ENCODE measurements at places on chromosomes 12 and 14.

DNA sequence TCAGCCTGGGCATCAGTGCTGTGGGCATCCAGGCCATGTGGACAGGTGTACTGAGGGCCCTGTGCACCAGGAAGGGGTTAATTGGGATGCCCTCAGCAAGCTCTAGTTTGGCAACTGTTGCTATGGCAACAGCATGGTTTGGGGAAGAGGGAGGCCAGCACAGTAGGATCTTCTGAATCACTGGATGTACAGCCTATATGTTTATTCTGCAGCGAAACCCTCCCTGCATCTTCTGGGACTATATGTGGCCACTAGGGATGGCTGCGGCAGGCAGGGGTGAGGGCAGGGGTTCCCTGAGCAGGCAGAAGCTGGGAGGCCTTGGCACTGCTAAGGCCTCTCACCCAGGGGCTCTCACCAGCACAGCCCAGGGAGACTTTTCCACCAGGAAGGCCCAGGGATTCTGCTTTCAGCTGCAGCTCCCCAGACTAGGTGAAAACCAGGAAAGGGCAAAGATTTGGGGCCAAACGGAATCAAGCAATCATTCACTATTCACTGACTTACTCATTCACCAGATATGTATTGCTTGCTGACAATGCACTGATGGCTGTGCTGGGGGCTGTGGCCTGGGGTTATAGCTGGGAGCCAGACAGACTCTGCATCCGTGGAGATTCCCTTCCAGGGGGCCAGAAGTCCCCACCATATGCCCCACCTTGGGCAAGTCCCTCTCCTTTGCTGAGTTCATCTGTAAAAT, 42.8 kb downstream of the IRF2BPL start:
- DNase-seq: no peak

GRCh38 chr14:87121716-87122115, 871.3 kb downstream of the GALC start:
- DNase-seq: no peak

DNA sequence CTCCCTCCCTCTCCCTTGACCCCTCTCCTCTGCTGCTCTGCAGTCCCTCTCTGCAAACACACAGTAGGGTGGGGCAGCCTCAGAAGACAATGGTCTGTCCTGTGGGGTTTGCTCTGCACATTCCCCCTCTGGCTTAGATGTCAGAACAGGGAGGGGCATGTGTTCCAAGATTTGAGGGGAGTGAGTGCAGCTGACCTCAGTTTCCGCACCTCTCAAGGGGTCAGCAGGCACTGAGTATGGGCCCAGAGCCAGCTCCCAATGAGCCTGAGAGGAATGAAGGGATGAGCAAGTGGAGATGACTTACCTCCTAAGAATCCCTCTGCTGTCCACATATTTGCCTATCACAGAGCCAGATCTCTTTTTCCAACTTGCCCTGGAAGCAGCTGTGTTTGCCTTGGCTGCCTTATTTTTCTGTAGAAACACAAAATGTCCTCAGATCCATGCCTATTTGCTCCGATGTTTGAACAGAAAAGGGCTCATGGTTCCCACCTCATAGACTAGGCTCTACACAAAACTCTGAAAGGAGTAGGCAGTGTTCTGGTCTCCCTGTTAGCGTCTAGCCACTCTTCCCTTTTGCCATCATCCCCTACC, 111.4 kb downstream of the CRACR2A start:
- DNase-seq: peak; percentile 32

GRCh38 chr14:61103541-61104339, 122.7 kb downstream of the SLC38A6 start:
- DNase-seq: peak; percentile 96

GRCh38 chr12:24596768-24597388, 352.0 kb downstream of the BCAT1 start:
- DNase-seq: no peak

DNA sequence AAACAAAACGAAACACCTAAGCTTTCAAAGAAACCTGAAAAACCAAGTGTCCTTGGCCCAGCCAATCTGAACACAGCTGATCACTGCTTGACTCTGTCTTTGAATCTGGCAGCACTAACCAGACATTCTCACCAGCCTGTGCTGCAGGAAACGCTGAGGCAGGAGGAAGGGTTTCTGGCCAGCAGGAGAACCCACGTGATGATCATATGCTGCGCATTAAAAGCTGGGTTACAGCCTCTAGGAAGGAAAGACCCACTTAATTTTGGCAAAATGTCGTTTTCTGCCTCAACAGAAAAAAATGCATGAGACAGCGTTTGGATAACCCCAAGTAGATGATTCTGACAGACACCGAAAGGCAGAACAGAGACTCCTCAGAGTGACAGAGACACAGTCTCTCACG, 9.8 kb downstream of the APPL2 start:
- DNase-seq: peak; percentile 95

GRCh38 chr12:57609781-57610553, 1.3 kb upstream of the ARHGEF25 start:
- DNase-seq: no peak

DNA sequence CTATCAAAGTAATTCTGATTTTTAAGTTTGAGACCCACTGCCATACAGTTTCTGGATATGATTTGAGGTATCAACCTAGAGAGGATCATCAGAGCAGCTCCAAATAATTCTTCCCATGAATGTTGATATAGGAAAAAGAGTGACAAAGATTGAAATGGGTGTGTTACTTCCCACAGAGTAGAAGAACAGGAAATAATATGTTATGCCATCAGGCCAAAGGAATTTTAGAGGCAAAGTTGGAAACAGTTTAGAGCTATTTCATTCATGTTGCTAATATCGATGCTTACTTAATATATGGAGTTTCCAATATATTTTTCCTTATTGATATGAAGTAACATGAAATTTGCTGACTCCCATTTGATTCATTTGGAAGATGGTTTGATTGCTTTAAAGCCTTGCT, 8.9 kb upstream of the MSRB3 start:
- DNase-seq: no peak

DNA sequence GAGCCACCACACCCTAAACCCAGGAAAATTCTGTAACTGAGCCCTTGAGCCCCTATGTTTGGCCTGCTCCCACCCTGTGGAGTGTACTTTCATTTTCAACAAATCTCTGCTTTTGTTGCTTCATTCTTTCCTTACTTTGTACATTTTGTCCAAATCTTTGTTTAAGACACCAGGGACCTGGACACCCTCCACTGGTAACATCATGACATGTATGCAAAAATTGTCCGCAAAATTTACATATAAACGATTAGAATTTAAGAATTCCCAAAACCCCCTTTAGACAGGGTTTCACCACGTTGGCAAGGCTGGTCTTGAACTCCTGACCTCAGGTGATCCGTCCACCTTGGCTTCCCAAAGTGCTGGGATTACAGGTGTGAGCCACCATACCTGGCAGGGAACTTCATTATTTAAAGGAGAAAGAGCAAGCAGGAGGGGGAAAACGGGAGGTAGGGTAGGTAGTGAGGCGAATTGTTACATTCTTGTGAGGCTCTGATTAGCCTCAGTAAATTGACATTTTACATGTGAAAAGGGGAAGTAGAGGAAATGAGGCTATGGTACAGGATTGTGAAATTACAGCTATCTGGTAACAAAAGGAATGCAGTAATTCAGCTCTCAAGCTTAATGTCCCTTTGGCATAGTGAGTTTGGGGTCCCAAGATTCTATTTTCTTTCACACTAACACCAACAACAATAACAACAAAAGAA, 27.6 kb downstream of the TUBA1A start:
- DNase-seq: no peak

DNA sequence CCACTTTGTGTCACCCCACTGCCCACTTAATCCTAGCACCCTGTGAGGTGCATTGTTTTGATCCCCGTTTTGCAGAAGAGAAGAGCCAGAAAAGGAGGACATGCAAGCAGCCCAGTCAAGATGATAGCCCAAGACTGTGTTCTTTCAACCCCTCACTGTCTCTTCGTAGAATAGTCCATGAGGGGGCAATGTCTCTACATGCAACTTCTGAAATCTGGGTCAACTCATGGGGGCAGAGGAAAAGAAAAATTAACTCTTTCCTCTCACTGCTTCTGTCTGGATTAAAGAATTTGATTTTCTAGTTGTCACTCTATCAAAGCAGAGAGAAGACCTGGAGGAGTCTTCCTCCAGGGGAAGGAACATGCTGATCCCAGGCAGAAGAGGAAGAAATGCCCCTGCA, 229.6 kb upstream of the NOS1 start:
- no peak for DNase-seq

DNA sequence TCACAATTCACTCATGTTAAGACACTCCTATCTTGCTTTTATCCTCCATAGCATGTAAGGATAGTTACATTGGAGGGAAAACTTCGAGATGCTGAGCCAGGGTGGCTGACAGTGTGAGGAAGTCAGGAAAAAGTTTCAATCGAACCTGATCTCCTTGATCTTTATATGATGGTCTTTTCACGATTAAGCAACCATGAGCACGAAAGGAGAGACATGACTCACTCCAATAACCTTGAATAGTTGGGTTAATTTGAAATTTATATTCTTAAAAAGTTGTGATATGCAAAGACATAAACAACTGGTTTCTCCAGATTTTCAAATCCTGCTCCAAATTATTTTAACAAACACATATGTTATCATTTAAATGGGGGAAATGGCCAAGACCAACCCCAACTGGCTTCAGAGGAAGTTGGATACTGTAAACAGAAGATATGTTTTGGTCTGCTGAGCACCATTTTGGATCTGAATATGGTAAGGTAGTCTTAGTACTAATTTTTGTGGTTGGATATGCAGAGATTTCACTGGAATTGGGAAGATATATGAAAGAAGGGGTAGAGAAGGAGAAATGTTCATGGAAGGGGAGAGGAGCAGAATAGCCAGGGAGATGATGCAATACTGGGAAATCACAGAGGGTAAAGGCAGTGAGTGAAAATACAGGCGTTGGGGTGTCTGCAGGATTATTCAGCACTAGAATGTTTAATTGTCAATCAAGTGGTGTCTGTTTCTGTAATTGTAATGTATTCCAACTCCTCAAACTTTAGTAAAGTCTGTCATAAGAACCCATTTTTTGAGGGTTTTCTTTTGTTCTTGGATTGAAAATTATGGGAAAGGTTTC, 185.2 kb upstream of the SLC38A2 start:
- peak; percentile 72 for DNase-seq

DNA sequence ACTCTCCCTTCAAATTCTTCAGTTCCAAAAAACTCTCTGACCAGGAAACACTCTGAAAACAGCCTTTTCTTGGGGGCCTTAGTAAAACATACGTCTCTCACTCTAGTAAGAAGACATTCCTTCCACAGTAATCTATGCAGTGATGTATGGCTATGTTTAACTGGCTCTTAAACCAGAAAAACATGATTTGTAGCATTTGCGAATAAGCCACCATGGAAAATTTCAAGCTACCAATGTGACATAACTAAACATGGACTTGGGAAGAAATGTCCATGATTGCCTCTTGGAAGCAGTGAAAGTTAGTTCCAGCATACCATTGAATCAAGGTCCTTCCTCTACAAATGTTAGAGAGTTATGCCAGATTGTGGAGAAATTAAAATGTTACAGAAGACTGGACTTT, 121.5 kb upstream of the ATF7IP start:
- no peak for DNase-seq

GRCh38 chr14:42911642-42912041, 1305.0 kb downstream of the LRFN5 start:
- DNase-seq: no peak

GRCh38 chr12:50842637-50843493, at the start of gene TMPRSS12:
Gene TMPRSS12, plus strand, starts transcription at chr12:50842926. Its CDS starts 39 bp downstream, at chr12:50842965.
- DNase-seq: no peak

- no peak for DNase-seq
Observed at GRCh38 chr12:3252450-3252891, 175.3 kb downstream of the TSPAN9 start.

DNA sequence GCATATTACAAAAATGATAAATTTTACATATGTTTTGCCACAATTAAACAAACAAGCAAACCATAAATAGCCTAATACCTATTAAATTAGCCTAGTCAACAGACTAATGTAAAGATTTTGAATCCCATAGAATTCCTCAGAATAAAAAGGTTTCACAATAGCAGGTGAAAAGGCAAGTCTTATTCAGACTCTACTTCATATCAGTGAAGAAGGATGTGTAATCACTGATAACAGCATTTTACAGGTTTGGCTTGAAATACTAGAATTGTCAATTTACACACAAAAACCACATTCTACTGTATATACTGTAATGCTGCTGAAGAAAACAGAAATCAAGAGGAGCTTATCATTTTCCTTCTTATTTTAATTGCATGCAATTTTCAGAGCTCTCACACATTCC, 90.8 kb upstream of the SSTR1 start:
- DNase-seq: no peak

GRCh38 chr12:14700935-14701334, 4.5 kb upstream of the GUCY2C start:
- no peak for DNase-seq

DNA sequence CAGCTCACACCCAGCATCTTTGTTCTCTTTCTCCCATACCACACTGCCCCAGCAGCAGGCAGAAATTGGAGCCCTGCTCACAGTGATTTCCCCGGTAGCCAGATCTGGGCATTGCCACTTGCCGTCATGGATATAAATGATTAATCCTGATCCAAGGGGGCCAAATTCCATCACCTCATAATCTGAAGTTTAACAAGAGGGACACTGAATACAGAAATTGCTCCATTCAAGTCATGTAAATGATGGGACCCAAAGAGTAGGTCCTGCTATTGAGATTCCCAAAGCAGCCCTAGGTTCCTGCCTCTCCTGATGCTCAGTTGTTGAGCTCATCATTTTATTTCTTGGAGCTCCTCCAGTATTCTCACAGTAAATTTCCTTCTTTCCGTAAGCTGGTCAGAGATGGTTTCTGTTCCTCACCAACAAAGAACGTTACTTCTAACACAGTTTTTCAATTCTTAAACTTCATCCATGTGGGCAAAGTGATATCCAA, 11.7 kb downstream of the ITPR2 start:
- no peak for DNase-seq
